ENCODE measurements at places on chromosomes 16 and 17.

GRCh38 chr17:76408037-76408849 is 23.8 kb downstream of the SPHK1 start:
- peak; percentile 68 for DNase-seq

GRCh38 chr17:70201872-70202419 is 32.6 kb downstream of the KCNJ2 start:
- no peak for DNase-seq

DNA sequence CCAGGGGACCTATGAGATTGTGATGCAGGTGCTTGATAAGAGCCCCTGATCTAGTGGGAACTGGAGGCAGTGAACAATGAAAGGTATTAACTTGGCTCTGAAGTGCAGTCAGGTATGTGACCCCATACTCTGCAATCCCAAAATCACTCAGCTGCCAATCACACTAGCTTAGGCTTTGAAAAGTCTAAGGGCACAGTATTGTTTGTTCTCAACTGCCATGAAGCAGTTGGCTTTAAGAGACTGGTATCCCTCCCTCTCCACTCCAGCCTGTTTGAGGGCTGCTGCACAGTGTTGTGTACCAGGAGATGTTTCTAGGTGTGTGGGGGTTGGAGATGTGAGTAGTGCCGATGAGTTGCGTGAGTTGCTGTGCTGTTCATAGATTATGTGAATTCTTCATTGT is 2.4 kb downstream of the YPEL2 start:
- peak; percentile 35 for DNase-seq

DNA sequence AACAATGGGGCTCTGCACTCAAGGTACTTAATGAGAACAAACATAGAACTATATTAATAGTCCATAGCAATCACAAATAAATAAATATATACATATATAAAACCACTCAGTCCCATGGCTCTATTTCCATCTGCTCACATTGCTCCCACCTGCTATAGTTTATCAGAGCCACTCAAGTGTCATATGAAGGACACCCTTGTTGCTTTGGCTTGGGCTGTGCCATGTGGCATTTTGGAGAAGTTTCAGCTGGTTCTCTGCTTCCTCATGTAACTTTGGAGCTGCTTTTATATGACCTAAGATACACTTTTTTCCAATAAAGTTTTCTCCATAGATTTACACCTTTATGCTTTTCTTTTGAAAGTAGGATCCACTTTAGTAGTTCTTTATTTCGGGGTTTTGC is 126.4 kb downstream of the KCNJ2 start:
- no peak for DNase-seq

DNA sequence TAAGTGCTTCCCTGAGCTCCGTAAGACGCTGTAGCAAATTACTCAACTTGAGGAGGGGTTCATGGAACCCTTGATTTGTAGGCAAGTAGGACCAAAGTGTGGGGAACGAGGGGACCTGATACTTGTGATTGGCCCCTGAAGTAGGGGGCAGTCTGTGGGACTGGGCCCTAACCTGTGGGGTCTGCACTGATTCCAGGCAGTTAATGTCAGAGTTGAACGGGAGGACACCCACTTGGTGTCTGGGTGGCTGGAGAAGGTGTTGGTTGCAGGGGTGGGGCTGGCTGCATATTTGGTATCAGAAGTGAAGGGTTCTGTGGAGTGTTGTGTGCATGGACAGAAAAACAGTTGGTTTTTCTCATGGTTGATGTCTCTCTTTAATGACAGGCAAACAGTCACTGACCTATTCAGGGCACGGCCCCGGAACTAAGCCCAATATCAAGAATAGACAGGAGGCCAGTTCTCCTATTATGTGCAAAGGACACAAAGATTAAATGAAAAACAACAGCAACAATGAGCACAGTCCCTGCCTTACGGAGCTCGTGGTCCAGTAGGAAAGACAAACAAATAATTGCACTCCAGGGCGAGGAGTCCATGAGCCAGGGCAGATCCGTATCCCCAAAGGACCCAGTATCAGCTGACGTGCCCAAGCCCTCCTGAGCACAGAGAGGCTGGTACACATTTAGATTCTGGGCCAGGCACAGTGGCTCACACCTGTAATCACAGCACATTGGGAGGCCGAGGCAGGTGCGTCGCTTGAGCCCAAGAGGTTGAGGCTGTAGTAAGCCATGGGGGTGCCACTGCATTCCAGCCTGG is 19.2 kb downstream of the MXRA7 start:
- no peak for DNase-seq

DNA sequence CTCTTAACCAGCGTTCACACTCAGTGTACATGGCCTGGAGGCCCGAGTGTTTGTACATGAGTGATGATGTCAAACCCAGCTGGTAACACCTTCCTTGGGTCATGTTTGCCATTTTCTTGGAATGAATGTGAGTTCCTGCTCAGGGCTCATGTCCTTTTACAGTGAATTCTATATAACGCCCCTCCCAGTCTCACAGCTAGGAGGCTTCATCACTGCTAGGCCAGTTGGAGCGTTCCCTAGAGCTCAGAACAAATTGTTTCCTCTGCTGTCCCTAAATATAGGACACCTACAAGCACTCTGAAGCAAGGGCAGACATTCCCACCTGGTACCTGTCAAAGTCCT is 5.5 kb downstream of the TIMM22 start:
- DNase-seq, result no peak

- peak; percentile 69 for DNase-seq
Observed at GRCh38 chr17:67602974-67603373, 114.8 kb upstream of the NOL11 start.

DNA sequence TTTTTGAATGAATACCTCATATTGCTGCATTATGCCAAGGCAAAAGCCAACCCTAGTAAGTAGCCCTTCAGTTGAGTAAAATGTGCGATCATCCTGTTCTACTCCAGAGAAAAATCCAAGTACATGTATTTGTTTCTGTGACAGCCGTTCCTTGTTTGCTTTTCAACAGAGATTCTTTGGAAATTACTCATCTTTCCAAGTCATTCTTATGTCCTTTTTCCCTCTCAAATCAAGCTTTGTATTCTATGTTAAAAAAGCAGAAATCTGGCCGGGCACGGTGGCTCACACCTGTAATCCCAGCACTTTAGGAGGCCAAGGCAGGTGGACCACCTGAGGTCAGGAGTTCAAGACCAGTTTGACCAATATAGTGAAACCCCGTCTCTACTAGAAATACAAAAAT is 112.9 kb upstream of the HAS3 start:
- no peak for DNase-seq

GRCh38 chr16:7330709-7331108 is 1.9 kb upstream of the RBFOX1 start:
- no peak for DNase-seq

All from neural progenitor cell (in vitro differentiated cells).